ENCODE measurements at places on chromosomes 4 and X.

DNA sequence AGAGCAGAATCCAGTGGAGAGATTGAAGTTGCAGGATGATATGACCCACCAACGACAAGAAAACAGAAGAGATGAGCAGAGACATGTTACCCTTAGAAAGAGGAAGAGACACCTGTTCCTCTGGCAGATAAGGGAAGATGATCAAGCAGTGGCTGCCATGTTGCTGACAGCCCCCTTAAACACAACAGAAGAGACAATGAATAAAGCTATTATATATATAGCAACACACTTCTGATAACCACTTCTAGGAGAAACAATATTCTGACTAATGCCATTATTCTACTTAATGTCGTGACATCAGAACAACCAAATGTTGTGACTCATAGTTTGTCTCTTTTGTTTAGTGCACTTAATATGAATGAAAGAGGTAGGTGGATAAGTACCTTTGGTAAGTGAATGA is 44.9 kb downstream of the SH3RF1 start:
- no peak overlapping the region for H3K4me3 ChIP-seq
- no peaks in the 10 kb centered on the region for H3K36me3 ChIP-seq
- DNase-seq, result no peak
- H3K4me1 ChIP-seq, result peaks cover 18% of the 10 kb centered on the region
- H3K27ac ChIP-seq, result no peak overlapping the region
- no peaks in the 10 kb centered on the region for H3K27me3 ChIP-seq

DNA sequence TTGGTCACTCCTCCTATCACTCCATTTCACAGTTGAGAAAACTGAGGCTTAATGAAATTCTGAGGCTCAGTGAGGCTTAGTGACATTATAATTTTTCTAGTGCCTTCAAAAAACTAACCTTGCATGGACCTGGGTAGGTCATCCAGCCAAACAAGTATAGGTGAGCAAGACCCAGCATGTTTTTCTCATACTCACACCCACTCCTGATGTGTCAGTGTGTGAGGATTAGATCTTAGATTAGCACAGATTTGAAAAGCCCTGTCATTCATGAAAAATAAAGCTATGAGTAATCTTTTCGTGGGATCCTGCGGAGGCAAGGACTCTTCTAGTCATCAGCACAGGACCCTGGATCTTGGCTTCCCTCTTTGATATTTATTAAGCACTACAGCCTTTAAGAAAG is 146.7 kb downstream of the CHIC2 start:
- H3K4me3 ChIP-seq, result no peak overlapping the region
- no peak overlapping the region for H3K27ac ChIP-seq
- no peak for DNase-seq
- no peaks in the 10 kb centered on the region for H3K27me3 ChIP-seq

DNA sequence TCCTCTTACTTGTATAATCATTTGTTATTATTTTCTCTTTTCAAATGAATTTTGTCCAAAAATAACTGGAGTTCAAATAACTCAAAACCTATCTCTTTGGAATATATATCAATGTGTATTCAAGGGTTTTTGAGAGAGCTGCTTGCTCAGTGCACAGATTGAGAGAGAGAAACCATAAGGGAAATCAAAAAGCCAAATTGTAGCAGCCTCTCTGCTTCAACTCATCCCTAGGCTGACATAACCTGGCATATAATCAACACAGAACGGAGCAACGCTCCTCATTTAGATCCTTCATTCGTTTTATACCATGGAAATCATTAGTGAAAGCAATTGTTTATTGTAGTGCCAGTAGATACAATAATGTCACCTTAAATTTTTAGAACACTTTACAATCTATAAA is 1.8 kb upstream of the GPM6A start:
- no peak overlapping the region for H3K4me3 ChIP-seq
- no peaks in the 10 kb centered on the region for H3K36me3 ChIP-seq
- DNase-seq, result no peak
- H3K4me1 ChIP-seq, result no peaks in the 10 kb centered on the region

GRCh38 chr4:90544532-90545045 is 417.4 kb downstream of the CCSER1 start:
- H3K4me1 ChIP-seq, result no peaks in the 10 kb centered on the region
- no peaks in the 10 kb centered on the region for H3K27me3 ChIP-seq
- no peak for DNase-seq
- H3K36me3 ChIP-seq, result no peaks in the 10 kb centered on the region
- no peak overlapping the region for H3K4me3 ChIP-seq

- no peaks in the 10 kb centered on the region for H3K36me3 ChIP-seq
- H3K4me3 ChIP-seq, result no peak overlapping the region
- H3K4me1 ChIP-seq, result no peaks in the 10 kb centered on the region
- no peak overlapping the region for H3K27ac ChIP-seq
Measured at GRCh38 chrX:13179100-13179499, 134.7 kb upstream of the FAM9C start.

DNA sequence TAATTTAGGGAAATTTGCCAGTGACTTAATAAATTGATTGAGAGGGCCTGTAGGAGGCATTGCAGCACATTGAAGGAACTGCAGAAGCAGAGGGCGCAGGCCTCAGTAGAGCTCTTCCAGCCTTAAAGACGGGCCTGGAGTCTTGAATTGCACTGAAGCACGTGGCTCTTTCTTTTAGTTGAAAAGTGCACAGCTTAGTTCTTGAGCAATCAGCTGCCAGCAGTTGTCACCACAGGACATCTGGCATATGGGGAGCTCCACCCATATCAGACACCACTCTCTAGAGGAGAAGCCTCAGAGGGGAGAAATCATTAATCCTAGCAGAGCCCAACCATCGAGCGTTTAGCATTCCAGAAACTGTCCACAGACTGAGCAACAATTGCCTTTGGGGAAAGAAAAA is 16.0 kb upstream of the FGF16 start:
- no peak overlapping the region for H3K27ac ChIP-seq
- no peak overlapping the region for H3K4me3 ChIP-seq
- H3K36me3 ChIP-seq, result no peaks in the 10 kb centered on the region
- H3K4me1 ChIP-seq, result no peaks in the 10 kb centered on the region
- no peaks in the 10 kb centered on the region for H3K27me3 ChIP-seq

- H3K4me3 ChIP-seq, result no peak overlapping the region
- H3K36me3 ChIP-seq, result no peaks in the 10 kb centered on the region
- no peaks in the 10 kb centered on the region for H3K4me1 ChIP-seq
- H3K27ac ChIP-seq, result no peak overlapping the region
- DNase-seq, result no peak
Measured at GRCh38 chrX:108165383-108166111, 74.0 kb downstream of the ATG4A start.

GRCh38 chrX:131216828-131217227 is 72.3 kb downstream of the IGSF1 start:
- H3K36me3 ChIP-seq, result no peaks in the 10 kb centered on the region
- no peaks in the 10 kb centered on the region for H3K27me3 ChIP-seq
- H3K27ac ChIP-seq, result no peak overlapping the region
- H3K4me1 ChIP-seq, result no peaks in the 10 kb centered on the region
- no peak for DNase-seq
- H3K4me3 ChIP-seq, result no peak overlapping the region

DNA sequence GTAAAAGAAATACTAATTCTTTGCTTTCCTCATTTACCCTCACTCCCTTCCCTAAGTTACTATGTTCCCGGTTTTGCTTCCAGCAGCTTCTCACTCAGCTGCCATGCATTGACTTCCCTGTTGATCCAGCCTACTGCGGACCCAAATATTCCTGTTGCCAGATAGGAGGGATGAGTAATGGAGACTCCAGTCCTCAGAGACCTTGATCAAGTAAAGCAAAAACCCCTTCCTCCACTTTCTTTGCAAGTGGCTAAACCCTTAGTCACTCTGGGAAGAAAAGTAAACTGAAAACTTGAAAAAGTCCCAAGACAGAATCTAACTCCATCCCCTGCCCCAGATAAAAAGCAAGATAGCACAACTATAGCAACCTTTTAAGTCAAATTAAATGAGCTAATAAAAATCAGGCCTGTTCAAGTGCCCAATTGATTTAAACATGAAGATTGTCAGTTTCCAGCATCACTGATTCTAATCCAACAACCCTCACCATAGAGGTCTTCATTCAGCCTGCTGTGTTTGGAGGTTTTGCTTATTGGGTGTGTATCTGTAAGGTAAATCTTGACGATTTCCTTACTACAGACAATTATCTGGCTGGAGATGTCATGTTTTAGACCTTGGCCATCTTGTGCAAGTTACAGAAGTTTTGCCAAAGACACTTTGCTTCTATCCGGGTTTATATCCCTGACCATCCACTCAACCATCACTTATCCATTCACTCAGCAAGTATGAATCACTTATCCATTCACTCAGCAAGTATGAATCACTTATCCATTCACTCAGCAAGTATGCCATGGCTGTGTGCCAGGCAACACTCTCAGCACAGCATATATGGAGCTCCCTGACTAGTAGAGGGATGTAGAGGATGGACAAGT is 17.6 kb downstream of the FGFBP1 start:
- no peaks in the 10 kb centered on the region for H3K4me1 ChIP-seq
- DNase-seq, result peak; percentile 20
- no peaks in the 10 kb centered on the region for H3K36me3 ChIP-seq
- no peak overlapping the region for H3K4me3 ChIP-seq
- no peak overlapping the region for H3K27ac ChIP-seq

- H3K27me3 ChIP-seq, result no peaks in the 10 kb centered on the region
- no peaks in the 10 kb centered on the region for H3K4me1 ChIP-seq
- DNase-seq, result no peak
- no peaks in the 10 kb centered on the region for H3K36me3 ChIP-seq
- no peak overlapping the region for H3K27ac ChIP-seq
Measured at GRCh38 chrX:64093761-64094160, 111.7 kb downstream of the AMER1 start.

GRCh38 chrX:123961268-123962005 is at the start of gene STAG2:
Gene STAG2, plus strand, starts transcription at chrX:123961706. Its CDS starts 60,922 bp downstream, at chrX:124022628.
- H3K36me3 ChIP-seq, result no peaks in the 10 kb centered on the region
- H3K4me3 ChIP-seq, result peak within 1 kb of the TSS; percentile 72
- H3K27ac ChIP-seq, result peak within 1 kb of the TSS; percentile 99
- H3K4me1 ChIP-seq, result no peaks in the 10 kb centered on the region
- peak; percentile 55 for DNase-seq

GRCh38 chr4:126238013-126238412 is 923.3 kb downstream of the FAT4 start:
- H3K27me3 ChIP-seq, result no peaks in the 10 kb centered on the region
- no peaks in the 10 kb centered on the region for H3K36me3 ChIP-seq
- DNase-seq, result no peak
- no peak overlapping the region for H3K27ac ChIP-seq
- H3K4me3 ChIP-seq, result no peak overlapping the region

GRCh38 chrX:9935436-9935835 is 31.7 kb upstream of the CLDN34 start:
- H3K27me3 ChIP-seq, result no peaks in the 10 kb centered on the region
- no peaks in the 10 kb centered on the region for H3K4me1 ChIP-seq
- DNase-seq, result no peak

All from tibial nerve (tissue), 4 donors.